ENCODE measurements at places on chromosomes 2 and 18. TPM values are rescaled to one million over a fixed set of nuclear protein-coding genes. Genes with fewer than 3 reads are reported as not detected.

GRCh38 chr2:36356298-36356989 lies 866 bp downstream of the CRIM1 start:
- DNase-seq = no peak

- no peak for DNase-seq
Measured at GRCh38 chr2:162824304-162824703, 14.3 kb downstream of the KCNH7 start.

Gene ATP6V1B1
- total RNA-seq = 0.83 TPM

Gene GAL3ST2
- total RNA-seq = not detected

DNA sequence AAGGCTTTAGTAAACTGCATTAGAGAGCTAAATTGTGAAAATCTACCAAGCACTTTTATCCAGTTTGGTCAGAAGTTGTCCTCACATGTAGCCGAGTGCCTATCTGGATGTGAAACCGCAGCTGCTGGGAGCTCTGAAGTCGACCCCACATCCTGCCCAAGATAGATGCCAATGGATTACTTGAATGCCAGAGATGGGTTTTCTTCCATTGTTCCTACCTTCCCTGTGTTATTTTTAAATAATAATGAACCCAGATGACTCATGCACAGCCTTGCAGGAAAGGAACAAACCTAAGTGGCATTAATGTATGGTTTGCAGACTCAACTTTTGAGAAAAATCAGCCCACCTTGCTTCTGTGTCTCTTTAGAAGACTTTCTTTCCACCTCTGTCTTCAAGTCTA lies 408.5 kb downstream of the FBXO15 start:
- DNase-seq = no peak

GRCh38 chr2:16628314-16628713 lies 37.3 kb downstream of the CYRIA start:
- DNase-seq = no peak

DNA sequence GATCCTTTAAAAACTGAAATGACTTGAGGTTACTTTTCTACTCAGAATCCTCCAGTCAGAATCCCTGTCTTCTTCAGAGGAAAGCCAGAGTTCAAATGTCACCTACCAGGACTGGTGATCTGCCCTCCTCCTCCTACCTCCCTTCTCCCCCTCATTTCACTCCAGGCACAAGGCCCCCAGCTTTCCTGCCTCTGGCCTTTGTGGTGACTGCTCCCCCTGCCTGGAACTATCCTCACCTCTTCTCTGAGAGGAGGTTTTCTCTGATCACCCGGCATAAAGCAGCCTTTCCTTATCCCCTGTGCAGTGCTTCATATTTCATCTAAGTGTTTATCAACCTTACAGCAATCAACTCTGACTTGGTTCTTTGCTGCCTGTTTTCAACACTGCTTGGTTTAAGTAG lies 6.8 kb downstream of the B3GNT2 start:
- no peak for DNase-seq

Gene PLB1
- total RNA-seq = 2.5 TPM

- no peak for DNase-seq
Measured at GRCh38 chr2:42051543-42052235, 3.9 kb downstream of the PKDCC start.

DNA sequence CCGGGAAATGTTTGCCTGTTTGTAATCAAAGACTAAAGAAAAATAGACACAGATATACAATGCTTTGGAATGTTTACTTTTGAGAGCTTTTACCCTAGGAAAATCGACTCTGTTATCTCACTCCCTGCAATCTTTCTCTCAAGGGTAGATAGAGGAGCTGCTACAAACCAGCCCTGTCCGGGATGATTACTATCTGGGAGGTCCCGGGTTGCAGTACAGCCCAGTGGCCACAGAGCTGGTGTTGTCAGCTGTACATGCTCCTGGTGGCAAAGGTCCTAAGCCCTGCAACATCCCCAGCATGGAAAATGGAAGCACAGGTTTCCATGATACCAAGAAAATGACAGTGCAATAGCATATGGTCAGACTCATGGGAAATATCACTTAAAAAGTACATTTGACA lies 570.5 kb upstream of the SOX11 start:
- no peak for DNase-seq

Gene MAPK4
- 14.5 TPM for total RNA-seq

- no peak for DNase-seq
Measured at GRCh38 chr2:137838255-137839092, 125.8 kb upstream of the HNMT start.

Gene SLC9A4
- not detected for total RNA-seq
